ENCODE measurements at places on chromosomes 3 and 15.

DNA sequence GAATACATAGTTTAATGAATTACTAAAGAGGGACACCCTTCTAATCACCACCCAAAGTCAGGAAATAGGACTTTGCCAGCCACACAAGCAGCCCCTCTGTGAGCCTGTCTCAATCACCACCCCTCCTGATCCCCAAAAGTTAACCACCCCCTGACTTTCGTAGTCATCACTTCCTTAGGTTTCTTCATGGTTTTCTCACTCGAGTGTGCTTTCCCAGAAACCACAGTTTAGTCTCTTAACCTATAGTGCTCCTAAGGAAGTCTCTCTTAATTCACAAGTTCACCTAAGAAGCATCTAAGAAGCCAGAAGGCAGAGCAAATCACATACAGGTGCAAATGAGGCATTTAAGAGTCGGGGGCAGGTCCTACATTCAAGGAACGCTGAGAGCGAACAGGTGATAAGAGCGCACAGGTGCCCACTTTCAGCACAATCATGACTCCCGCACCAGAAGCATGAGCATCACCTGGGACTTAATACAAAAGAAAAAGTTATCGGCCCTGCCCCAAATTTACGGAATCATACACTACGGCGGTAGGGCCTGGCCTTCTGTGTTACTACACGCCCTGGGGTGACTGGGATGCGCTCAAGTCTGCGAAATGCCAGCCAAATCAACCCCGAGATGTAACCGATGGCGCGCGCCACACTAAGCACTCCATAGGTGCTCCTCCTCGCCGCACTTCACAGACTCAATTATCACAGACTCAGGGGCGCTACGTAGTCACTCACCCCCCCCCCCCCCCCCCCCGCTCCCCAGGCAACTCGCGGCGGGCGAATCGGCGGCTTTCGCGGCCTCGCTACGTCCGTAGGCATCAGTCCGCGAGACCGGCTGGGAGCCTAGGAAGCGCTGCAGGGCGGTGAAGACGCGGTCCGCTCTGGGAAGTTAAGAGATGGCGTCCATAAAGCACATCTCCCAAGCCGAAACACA is 815 bp downstream of the ULK4 start:
- DNase-seq = peak; percentile 49

- DNase-seq = no peak
These were observed 44.6 kb downstream of the LRRC28 start for GRCh38 chr15:99295840-99296239.

GRCh38 chr15:62770111-62770660 is 272.4 kb upstream of the TPM1 start:
- no peak for DNase-seq

GRCh38 chr3:102714567-102714966 is 279.8 kb downstream of the ZPLD1 start:
- DNase-seq = no peak

DNA sequence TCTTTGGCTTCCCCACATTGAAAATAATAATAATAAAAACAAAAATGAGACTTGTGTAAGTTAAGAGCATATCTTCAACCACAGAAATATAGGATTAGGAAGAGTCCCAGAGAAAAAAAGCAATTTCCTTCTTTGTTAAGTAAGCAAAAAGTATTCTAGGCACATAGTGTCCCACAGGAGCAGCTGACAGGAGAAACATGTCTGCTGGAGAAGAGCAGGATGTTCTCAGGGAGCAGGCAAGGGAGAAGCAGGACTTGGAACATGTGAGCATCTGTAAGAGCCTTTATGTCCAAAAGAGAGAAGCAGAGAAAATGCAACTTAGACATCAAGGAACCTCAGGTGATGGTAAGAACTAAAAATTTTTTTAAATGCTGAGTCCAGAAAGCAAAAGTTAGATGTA is 39.0 kb downstream of the TTC23 start:
- no peak for DNase-seq

GRCh38 chr3:54900838-54901591 is 26.8 kb downstream of the LRTM1 start:
- no peak for DNase-seq

- DNase-seq = no peak
These were observed 25.2 kb downstream of the TSC22D2 start for GRCh38 chr3:150433347-150433746.

GRCh38 chr3:48594417-48595049 is 596 bp downstream of the COL7A1 start:
- no peak for DNase-seq

- DNase-seq = peak; percentile 35
These were observed 69.4 kb downstream of the FHIT start for GRCh38 chr3:61181874-61182273.

DNA sequence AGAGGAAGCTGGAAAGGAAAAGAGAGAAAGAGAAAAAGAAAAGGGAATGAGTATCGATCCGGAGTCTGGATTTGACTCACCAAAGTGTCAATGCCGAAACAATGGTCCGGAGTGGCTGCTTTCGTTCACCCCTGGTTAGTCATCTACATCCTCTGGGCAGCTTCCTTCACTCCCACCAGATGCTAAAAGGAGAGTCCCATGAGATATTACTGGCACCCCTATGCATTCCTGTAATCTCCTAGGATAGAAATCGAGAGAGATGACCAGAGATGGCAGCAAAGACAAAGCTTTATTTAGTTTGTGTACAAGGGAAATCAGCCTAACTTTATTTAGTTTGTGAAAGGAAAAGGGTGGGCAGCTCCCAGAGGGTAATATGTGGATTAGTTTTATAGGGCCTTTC is 622.2 kb downstream of the ZPLD1 start:
- DNase-seq = no peak

DNA sequence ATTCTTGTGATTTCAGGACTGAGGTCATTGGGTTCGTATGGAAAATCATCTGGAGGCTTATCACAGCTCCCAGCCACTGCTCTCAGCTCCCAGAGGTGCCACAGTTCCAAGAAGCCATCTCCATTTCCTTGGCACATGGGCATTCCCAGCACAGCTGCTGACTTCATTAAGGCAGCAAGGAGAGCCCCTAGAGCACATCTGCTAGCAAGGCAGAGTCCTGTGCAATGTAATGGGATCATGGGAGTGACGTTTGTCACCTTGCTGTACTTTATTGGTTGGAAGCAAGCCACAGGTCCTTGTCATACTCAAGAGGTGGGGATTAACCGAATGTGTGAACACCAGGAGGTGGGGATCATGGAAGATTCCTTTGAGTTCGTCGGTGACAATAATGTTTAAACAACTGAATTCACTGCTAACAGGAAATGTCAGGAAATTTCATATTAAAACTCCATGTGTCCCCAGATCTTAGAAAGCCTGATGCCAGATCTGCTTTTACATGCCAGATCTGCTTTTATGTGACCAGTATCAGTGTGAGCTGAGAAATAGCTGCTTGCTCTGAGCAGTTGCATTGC is 148.8 kb downstream of the GABRG3 start:
- no peak for DNase-seq

GRCh38 chr15:89662893-89663626 is 7.8 kb upstream of the KIF7 start:
- no peak for DNase-seq

GRCh38 chr15:43525131-43525530 is 7.7 kb downstream of the MAP1A start:
- DNase-seq = no peak

GRCh38 chr3:55442861-55443260 is 44.2 kb downstream of the WNT5A start:
- no peak for DNase-seq

GRCh38 chr15:68774521-68775235 is 46.0 kb downstream of the ANP32A start:
- DNase-seq = no peak

GRCh38 chr15:79988448-79989117 is 17.6 kb upstream of the BCL2A1 start:
- DNase-seq = no peak

GRCh38 chr15:83068054-83068453 is 1.0 kb upstream of the BTBD1 start:
- no peak for DNase-seq

GRCh38 chr15:50791486-50791885 is 26.0 kb upstream of the SPPL2A start:
- DNase-seq = no peak

GRCh38 chr3:51099794-51100535 is 285.1 kb upstream of the MANF start:
- DNase-seq = peak; percentile 84

- no peak for DNase-seq
These were observed 42.0 kb upstream of the SEC61A1 start for GRCh38 chr3:128009952-128010846.

DNA sequence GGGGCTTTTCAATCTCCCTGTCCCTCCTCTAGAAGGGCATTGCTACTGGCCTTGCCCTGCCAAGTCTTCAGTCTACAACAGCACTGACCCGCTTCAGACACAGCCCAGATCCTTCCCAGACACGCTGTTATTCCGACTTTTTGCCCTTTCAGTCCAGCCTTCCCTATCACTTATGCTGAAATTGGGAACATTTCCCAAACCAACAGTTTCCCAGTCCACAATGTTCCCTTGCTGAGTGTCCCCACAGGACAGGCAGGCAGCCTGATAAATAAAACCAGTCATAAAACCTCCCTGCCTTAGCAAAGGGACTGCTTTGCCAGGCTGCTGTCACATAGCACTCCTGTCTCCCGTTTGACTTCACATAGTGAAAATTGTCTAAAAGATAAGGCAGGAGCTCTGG is 43.5 kb downstream of the GOLGA6L2 start:
- DNase-seq = no peak

DNA sequence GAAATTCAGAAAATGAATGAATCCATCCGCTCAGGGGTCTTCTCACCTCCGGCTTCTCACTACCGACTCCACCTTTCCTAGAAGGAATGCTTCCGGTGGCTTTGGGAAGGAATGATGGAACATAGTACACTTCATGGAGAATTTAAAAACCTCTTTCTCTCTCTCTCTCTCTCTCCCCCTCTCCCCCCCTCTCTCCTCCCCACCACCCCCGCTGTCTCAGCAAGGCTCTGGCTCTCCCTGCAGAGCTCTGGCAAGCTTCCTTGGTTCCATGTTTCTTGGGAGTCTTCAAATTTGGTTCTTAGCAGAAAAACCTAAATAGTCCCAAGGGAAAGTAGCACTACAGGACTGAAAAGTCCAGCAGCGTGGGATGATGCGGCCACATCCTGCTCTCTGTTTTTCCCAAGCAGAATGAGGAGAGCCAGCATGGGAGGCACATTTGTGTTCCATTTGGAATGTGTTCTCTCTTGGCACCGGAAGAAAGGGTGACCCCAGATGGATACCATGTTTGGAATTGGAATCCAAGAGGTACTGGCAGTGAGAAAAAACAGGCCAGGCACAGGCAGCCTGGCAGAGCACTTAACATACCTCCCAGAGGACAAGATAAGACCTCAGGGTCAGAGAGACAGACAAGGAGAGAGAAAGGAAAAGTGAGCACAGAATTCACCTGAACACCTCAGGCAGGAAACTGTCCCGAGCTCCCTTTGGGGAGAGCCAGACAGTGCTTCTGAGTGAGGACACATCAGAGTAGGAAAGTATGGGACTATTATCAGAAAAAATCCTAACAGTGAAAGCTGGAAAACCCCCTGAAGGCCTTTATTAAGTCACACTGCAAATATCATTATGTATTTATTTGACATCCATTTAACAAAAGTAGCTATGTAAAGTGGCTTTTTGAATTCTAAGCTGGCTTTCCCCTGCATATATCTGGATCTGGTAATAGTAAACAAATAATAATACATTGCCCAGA is at the start of gene POPDC2:
Gene POPDC2 (minus strand): TSS at position 116 of the 967 bp plus-strand sequence. CDS start 166 bp downstream, outside the sequence.
- no peak for DNase-seq

DNA sequence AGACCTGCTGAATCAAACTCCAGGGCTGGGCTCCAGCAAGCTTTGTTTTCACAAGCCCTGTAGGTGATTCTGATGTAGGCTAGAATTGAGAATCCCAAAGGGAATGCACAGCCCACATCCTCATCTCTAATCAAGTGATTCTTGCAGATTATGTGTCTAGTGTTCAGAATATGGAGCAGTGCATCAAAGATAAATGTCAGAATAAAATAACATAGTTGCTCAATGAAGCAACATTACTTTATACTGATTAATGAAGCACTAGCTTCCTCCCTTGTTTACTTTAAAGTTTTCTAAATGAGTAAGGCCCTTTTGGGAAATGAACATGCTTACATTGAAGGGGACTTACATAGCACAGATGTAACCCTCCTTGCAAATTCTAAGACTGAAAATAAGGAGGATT is 39.2 kb downstream of the NUP210 start:
- DNase-seq = no peak

GRCh38 chr3:192887047-192887446 is 30.6 kb downstream of the MB21D2 start:
- peak; percentile 94 for DNase-seq

DNA sequence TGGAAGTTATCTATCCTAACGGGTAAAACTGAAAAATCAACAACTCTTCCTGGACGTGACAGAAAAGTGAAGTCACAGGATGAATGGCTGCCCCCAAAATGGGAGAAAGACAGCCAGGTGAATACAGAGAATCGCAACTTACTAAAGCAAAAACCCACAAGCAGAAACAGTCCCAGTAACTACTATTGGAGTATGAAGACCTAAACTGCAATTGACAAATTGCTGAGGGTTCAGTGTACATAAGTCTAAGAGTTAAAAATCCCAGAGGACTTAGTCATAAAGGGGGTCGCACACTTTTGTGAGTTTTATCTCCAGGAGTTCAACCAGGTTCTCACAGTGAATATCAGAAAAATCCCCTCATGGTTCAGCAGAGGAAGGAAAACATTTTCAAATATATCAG is 56.8 kb upstream of the IMPG2 start:
- no peak for DNase-seq

DNA sequence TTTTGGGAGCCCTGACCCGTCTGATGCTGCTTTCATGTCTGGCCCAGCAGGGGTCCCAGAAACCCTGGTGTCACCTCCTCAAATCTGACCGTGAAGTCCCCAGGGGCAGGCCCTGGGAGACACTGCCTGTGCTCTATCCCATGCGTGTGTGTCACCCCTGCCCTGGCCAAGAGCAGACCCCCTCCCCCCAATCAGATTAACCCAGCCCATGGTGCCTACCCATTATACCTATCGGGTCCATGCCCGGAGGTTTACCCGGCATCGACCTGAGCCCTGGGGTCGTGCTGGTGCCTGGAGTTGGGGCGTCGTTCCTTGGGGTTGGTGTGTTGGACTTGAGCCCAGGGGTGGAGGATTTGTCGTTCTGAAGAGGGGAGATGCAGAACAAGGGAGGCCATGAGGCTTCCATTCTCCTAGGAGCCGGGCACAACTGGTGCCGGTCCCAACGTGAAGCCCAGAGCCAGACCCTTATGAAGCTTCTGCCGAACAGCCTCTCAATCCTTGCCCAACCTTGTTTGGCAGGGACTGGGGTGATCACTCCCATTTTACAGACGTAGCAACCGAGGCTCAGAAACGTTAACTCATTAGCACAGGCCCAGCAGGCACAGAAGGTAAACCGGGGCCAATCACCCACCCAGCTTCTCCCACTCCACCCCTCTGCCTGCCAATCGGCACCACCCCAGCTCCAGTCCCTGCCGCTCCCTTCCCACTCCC is 39.6 kb downstream of the TLE3 start:
- no peak for DNase-seq

DNA sequence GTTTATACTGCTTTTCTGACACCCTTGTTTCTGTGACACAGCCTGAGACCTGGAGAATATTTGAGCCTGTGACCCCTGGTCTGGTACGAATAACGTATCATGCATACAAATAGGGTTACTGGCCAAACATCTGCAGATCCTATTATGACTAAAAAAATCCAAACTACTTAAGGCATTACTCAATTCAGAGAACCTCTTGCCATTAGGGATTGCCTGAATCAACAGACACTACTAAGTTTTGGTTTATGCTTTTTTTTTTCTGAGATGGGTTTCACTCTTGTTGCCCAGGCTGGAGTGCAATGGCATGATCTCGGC is 35.4 kb downstream of the OSBPL10 start:
- DNase-seq = no peak

- no peak for DNase-seq
These were observed 81.5 kb downstream of the WNT7A start for GRCh38 chr3:13798401-13798800.

GRCh38 chr15:51374131-51374530 is 32.7 kb downstream of the GLDN start:
- DNase-seq = no peak
